Inflammatory macrophage treated with lipopolysaccharide for 1 hour (primary cell): ENCODE measurements at places on chromosomes 1 and 21.

DNA sequence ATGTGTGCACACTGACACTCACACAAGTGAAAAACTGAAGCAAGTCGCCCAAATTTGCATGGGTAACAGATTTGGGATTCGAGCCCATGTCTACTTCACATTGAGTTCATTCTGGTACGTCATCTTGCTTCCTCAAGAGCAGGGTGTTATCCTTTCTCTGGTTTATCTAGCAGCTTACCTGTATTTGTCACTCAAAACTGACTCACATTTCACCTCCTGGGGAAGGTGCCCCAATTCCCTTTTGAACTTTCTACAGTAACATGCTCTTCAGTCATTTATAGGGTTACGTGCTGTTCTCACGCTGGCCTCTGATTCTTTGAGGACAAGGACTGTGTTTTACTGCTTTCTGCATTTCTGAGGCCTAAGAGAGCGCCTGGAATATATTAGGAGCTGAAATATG, 162.8 kb downstream of the PDE4B start:
- DNase-seq, result no peak

GRCh38 chr1:178052650-178053461, 41.0 kb upstream of the RASAL2 start:
- no peak for DNase-seq

DNA sequence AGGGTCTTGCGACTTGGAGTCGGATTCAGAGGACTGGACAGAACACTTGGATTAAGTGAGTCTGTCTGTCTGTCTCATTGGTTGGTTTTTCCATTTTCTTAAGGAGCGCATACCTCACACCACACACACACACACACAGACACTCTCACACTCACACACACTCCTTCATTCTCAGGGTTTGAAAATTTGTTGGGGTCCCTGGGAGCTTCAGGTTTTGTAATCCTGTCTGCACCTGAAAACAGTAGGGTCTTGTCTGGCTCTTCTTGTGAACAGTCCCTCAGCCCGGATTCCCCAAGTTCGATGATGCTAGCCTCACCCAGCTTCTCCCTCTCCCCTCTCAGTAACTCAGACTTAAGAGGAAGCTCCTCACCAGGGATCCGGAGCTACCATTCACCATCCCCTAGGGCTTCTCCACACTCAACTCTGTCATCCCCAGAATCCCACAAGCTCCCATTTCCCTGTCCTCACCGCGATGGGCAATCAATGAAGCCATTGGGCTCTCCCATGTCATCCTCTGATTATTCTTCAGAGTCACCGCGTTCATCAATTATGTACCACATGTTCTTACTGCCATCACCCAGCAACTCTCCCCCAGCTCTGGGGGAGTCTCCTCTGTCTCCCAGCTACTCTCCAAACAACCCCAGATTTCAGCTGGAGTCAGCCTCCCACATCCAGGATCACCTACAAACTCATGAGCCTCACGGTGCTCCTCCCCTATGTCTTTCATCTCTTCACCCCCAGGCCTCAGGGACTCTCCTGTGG, 1530.9 kb upstream of the TPTE start:
- DNase-seq, result no peak

GRCh38 chr1:41538741-41539417, 54.4 kb upstream of the EDN2 start:
- DNase-seq, result no peak

GRCh38 chr1:169733924-169734323, at the start of gene SELE:
Gene SELE, minus strand, starts transcription at chr1:169734079. Its CDS starts 467 bp downstream, at chr1:169733612.
- DNase-seq, result no peak

GRCh38 chr21:26810676-26811415, 34.4 kb downstream of the ADAMTS1 start:
- no peak for DNase-seq

- DNase-seq, result no peak
Measured at GRCh38 chr1:153929981-153930948, 7.5 kb upstream of the GATAD2B start.

GRCh38 chr1:82923931-82924330, 1075.0 kb downstream of the TTLL7 start:
- DNase-seq, result no peak

GRCh38 chr21:16578912-16579311, 849.1 kb downstream of the USP25 start:
- DNase-seq, result no peak

- DNase-seq, result no peak
Measured at GRCh38 chr1:149979245-149979971, 31.1 kb downstream of the OTUD7B start.

GRCh38 chr1:218584418-218585155, 239.5 kb downstream of the TGFB2 start:
- DNase-seq, result no peak

- peak; percentile 53 for DNase-seq
Measured at GRCh38 chr1:54547601-54548388, at the start of gene ACOT11. Gene ACOT11, plus strand, starts transcription at chr1:54548228. Its CDS starts 82 bp downstream, at chr1:54548310.

GRCh38 chr1:168879896-168880734, 151.1 kb upstream of the DPT start:
- DNase-seq, result no peak

GRCh38 chr1:177223359-177223758, 52.6 kb downstream of the BRINP2 start:
- DNase-seq, result no peak

DNA sequence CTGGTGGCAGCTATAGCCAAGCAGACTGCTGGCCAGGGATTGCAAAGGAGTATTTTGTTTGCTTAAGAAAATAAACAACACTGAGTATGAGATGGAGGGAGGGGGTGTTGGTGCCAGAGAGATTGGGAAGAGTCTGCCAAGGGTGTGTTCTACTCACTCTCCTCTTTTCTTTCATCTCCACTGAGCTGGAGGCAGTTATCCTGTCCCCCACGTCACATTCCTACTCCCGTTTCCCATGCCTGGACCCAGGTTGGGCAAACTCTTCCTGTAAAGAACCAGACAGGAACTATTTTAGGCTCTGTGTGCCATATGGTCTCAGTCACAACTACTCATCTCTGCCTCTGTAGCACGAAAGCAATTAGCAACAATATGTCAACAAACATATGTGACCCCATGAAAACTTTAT, 1.4 kb upstream of the IL24 start:
- DNase-seq, result no peak
